ENCODE measurements at places on chromosomes 16 and 17. TPM values are rescaled to one million over a fixed set of nuclear protein-coding genes. Genes with fewer than 3 reads are reported as not detected.

TRAF4 gene
- 2.7 TPM for polyA plus RNA-seq

GRCh38 chr16:53090591-53091411 lies 36.0 kb downstream of the CHD9 start:
- DNase-seq = no peak

- DNase-seq = no peak
These were observed 9.0 kb downstream of the CUEDC1 start for GRCh38 chr17:57945996-57946797.

- DNase-seq = no peak
These were observed 76.0 kb upstream of the ZNF423 start for GRCh38 chr16:49931916-49932315.

- no peak for DNase-seq
These were observed 9.4 kb downstream of the BAHCC1 start for GRCh38 chr17:81404558-81405165.

DNA sequence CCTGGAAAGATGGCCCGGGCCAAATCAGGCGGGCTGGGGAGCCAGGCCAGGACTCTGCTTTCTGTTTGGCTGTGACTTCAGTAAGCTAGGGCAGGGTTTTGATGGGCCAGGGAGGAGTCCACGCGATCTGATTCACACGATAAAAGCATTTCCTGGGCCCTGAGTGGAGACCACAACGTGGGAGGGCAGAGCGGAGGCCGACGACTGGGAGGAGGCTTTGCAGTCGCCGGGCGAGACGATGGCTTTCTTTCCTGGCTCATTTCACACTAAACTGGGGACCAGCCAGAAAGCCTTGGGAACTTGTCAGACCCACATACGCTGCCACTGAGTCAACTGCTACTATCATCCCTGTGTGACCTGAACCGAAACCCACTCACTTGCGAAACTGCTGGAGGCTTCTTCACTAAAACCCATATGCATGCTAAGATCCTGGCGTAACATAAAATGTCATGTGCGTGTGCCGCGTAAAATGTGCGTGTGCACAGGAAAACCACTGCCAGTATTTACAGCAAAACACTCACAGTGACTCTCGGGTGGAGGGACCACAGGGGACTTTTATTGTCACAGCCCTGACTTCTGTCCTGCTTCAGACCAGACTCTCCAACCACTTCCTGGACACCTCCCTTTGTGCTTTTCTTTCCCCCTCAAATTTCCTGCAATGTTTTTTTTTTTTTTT lies 14.2 kb upstream of the RHBDF2 start:
- DNase-seq = peak; percentile 96

- no peak for DNase-seq
These were observed 111.3 kb upstream of the NOL11 start for GRCh38 chr17:67606471-67606870.

GRCh38 chr16:20260215-20261009 lies 66.9 kb downstream of the GP2 start:
- DNase-seq = no peak

ETV4 gene
- polyA plus RNA-seq = 0.09 TPM

DNA sequence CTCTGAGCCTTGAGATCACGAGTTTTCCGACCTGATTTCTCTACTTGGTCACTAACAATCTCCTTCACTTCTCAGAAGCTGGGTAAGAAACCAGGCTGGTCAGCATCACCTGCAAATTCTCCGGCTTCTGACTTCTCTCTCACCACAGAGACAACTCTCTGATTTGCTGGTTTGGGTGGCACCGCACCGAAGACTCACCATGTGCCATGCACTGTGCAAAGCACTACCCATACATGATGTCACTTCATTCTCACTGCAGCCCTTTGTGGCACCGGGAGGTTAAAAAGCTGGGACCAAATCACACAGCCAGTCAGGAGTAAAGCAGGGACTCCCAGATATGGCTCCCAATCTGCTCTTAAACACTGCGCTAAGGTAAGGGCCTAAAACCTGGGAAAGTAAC lies 647 bp downstream of the VAC14 start:
- no peak for DNase-seq

DNA sequence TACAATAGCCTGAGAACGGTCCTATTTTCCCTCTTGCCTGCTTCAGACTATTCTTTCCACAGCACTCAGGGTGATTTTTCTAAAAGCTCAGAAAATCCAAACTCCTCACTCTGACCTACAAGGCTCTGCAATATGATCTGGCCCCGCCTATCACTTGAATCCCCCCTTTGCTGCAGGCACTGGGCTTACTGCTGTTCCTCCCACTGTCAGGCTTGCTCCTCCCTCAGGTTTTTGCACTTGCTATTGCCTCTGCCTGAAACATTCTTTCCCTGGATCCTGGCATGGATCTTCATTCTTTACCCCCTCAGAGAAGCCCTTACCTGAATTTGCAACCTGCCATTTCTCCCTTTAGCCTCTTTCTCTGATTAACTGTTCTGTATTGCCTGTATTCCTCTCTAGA lies 52.3 kb downstream of the RPGRIP1L start:
- DNase-seq = no peak

DNA sequence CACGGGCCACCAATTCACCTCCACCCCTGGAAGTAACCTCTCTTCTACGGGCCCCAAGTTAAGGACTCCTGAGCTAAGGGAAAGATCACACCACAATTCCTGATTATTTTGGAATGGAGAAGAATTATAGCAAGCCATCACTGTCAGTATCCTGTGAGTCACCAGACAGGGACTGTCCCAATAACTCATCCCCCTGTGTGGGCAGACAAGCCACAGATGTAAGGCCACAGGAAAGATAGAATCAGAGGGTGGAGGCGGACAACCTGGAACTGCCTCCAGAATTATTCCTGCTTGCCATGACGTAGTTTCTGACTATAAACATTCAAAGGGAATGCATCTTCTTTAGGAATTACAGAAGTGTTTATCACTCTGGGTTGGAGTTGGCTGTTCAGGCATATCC lies 5.8 kb upstream of the MYO1D start:
- no peak for DNase-seq

DNA sequence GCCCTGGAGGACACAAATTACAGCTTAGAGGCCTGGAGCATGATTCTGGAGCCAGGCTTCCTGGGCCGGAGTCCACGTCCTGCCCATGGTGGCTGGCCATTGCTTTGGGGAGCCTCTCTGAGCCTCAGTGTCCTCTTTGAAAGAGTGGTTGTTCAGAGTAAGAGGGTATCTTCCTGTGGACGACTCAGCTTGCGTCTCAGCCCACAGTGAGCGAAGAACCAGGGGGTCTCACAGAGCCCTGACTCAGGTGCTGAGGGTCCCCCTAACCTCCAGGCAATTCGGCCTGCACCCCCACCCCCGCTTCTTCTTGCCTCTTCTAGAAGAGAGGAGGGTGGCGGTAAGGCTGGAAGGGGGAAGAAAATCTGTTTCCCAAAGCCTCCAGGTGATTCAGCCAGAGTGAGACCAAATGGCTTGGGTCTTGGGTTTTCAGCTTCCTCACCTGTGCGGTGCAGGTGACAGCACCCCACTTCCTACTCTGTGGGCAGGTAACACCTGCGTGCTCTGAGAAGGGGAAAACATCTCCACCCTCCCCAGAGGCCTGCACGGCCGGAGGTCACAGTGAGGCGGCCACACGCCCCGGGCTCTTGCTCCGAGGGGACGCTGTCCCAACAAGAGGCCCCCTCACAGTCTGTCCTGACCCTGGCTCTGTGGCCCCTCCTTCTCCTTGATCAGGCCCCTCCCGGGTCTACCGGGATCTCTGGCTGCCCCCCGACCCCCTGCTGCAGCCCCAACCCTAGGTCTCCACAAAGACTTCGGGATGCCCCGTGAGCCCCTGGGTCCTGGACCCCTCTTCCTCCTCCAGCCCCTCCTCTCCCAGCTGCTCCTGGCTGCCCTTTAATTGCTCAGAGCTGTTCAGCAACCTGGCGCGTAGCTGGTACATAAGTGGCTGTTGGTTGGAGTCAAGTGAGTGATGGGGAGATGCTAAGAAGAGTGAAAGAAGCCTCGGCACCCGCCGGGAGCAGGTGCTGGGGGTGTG lies 119.2 kb downstream of the METRNL start:
- DNase-seq = no peak

DNA sequence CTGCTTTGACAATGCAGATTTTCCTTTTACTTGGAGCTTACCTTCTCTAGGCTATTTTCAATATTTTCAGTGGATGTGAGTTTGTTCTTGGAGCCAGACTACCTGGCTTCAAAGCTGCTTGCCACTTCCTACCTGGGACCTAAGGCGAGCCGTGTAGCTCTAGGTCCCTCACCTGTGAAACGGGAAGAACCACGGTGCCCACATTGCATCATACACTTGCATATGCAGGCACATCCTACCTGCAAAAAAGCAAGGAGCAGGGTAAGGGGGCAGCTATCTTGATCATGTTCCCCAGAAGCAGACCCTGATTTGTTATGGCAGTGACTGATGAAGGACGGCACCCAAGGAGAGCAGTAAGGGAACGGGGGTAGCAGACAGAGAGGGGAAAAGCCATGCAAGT lies 27.0 kb upstream of the MPRIP start:
- peak; percentile 4 for DNase-seq

GRCh38 chr17:13643180-13643579 lies 41.5 kb upstream of the HS3ST3A1 start:
- DNase-seq = no peak

CCL16 gene
- not detected for polyA plus RNA-seq

KARS1 gene
- 258 TPM for polyA plus RNA-seq

DNA sequence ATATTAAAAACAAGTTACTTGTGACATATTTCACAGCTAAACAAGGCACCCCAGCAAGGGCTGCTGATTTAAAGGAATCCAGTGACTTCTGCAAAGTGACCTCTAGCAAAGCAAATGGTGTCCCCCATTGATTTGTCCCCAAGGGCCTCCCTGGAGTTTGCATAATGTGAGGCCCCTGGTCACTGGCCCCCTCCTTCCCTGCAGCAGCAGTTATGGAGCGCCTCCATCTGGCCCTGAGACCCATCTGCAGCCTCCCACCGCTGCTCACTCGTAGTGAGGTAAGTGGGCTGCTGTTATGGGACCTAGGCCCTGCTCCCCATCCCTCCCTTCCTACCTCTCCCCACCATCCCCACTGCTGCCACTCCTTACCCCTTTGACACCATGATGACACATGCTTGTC lies 19.6 kb upstream of the EEF2K start:
- no peak for DNase-seq

ZNF287 gene
- 14.5 TPM for polyA plus RNA-seq

NEK8 gene
- 2.5 TPM for polyA plus RNA-seq

Data from CD8-positive, alpha-beta memory T cell (primary cell).